T-cell (primary cell): ENCODE measurements at places on chromosomes 5 and 9. TPM values are rescaled to one million over a fixed set of nuclear protein-coding genes. Genes with fewer than 3 reads are reported as not detected.

DNA sequence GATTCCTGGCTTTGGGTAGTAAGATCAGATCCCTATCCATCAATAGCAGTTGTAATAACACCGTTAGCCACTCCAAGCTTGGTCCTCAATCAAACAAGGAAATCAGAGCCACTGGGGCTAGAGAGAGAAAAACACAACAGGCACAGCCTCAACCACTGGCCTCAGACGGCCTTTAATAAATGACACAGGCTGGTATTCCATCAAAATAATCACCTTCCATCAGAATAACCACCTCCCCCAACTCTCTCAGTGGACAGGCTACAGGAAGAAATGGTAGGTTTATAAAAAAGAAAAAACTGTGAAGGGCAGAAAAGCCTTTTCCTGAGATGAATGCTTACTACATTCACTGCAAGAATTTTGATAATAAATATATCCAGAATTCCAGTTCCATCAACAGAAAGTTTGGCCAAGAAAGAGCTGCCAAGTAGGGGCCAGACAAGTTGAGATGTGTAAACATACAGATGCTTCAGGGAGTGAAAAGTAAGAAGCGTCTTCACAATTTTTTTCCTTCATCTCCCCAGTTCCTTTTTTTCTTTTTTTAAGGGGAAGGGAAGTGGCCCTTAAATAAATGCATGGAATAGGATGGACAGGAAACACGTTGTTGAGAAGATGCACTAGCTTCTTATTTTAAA is 5.5 kb downstream of the FOXD1 start:
- peaks cover 52% of the 10 kb centered on the region for H3K27me3 ChIP-seq
- DNase-seq = no peak
- H3K4me1 ChIP-seq = no peaks in the 10 kb centered on the region
- H3K27ac ChIP-seq = no peak overlapping the region
- no peaks in the 10 kb centered on the region for H3K36me3 ChIP-seq
- no peak overlapping the region for H3K4me3 ChIP-seq

- no peaks in the 10 kb centered on the region for H3K27me3 ChIP-seq
- no peaks in the 10 kb centered on the region for H3K36me3 ChIP-seq
- no peak overlapping the region for H3K27ac ChIP-seq
- H3K4me1 ChIP-seq = no peaks in the 10 kb centered on the region
- no peak for DNase-seq
- H3K4me3 ChIP-seq = no peak overlapping the region
Observed at GRCh38 chr5:128541385-128541784, 3.3 kb upstream of the FBN2 start.

GRCh38 chr9:133715866-133716563 is 22.1 kb downstream of the SARDH start:
- H3K27ac ChIP-seq = no peak overlapping the region
- DNase-seq = peak; percentile 37
- H3K4me3 ChIP-seq = no peak overlapping the region

- peaks cover 17% of the 10 kb centered on the region for H3K27me3 ChIP-seq
- H3K4me1 ChIP-seq = no peaks in the 10 kb centered on the region
- H3K27ac ChIP-seq = no peak overlapping the region
- H3K36me3 ChIP-seq = no peaks in the 10 kb centered on the region
Observed at GRCh38 chr9:34691936-34692315, 850 bp upstream of the CCL19 start.

DNA sequence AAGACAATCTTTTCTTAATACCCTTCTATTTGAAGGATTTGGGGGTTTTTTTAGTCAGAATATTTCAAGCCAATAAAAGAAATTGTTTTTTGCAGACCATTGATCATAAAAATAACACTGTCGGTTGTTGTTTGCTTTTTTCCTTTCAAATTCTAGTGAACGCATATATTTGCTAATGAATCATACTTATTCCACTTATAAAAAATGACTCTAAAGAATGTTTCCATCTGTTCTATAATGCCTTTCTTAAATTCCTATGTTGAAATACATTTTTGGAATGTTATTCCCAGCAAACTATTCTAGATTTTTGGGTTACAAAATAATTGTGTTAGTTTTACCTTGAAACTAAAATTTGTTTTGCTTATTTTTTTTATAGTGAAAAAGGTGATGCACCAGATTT is 32.2 kb downstream of the CWC27 start:
- no peaks in the 10 kb centered on the region for H3K36me3 ChIP-seq
- no peak overlapping the region for H3K27ac ChIP-seq
- no peaks in the 10 kb centered on the region for H3K27me3 ChIP-seq

Gene GARIN3
- not detected for total RNA-seq

Gene ST6GALNAC6
- total RNA-seq = 79.0 TPM

Gene FBP1
- total RNA-seq = 3.8 TPM
